ENCODE measurements at places on chromosomes 12 and 14.

- DNase-seq = no peak
These were observed 95.0 kb downstream of the PPP2R5C start for GRCh38 chr14:101856536-101856935.

DNA sequence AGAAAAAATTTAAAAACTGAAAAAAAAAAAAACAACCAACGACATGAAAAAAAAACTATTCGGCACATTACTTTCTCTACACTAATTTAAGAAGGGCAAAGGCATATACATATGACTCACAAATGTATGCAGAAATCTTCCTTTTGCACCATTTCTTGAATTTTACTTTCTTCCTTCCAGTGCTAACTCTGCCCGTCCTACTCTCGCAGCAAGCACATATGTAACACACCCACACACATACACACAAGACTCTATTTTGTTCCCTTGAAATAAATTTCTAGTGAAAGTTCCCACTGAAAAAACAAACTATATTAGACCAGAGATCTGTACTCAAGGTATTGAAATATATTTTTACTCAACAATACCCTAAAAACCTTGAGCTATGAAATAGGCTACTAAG, 14.6 kb downstream of the BTG1 start:
- no peak for DNase-seq

DNA sequence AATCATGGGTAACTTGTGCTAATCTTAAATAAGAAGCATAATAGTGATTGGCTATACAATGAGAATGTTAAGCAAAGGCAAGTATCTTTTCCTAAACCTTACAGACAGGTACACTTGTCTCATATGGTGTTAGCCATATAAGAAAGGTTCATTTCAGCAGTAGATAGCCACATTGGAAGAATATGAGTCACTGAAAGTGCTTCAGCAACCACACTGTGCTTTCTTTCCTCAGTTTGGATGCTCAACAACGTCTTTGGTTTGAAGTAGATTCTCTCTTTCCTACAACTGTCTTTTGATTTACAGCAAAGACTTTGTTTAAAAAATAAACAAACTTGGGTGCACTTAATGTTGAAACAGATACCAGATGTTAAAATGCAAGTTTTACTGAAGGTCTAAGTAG, 8.9 kb downstream of the DDHD1 start:
- no peak for DNase-seq

DNA sequence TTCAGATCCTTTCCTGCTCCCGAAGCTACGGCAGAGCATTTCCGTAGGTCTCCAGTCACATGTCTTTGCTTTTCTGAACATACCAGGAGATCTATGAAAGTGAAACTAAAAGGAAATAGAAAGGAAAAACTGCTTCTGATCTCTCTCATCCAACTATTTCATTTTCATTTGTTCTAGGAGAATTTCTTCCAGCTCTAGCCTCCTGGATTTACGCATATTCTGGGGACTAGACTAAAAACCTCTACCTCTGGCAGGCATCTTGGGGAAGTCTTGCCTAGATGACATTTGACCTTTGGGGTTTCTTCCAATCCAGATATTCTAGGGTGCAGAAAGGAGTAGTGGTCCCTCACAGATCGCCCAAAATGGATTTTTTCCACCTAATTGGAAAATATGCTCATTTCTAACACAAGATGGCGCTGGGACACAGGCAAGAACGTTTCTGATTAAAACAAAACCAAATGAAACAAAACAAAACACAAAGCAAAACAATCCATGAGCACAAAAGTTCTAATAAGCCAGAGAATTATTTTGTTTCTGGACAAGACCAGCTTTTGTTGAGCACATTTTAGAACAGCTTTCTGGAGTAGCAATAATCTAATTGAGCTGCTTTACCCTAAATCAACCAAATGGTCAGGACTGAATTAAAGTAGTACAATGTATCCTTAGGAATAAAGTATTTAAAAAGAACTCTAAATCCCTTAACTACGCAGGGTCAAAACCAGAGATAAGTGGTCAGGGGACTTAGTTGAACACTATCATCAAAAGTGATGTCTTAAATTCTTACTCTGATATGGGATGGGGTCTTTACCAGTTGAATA, 12.3 kb upstream of the PARP11 start:
- DNase-seq = peak; percentile 54

DNA sequence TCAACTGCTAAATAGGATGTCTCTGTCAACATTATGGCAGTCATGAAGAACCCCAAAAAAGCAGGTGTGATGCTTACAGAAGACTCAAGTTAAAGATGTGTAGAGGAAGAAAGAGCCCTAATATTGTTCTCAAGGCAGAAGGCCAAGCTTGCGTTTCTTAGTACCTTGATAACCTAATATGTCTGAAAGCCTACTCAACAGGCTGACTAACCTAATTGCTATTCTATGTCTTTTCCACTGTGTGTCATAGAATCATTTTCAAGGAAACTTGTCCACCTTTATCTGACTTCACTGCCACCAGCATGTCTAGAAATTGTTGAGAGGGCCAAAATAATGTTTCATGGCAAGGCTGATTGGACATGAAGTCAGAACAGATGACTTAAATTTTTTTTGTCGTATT, 373.2 kb downstream of the BTG1 start:
- DNase-seq = no peak

- no peak for DNase-seq
These were observed 4.8 kb downstream of the MYH7 start for GRCh38 chr14:23430723-23431085.

DNA sequence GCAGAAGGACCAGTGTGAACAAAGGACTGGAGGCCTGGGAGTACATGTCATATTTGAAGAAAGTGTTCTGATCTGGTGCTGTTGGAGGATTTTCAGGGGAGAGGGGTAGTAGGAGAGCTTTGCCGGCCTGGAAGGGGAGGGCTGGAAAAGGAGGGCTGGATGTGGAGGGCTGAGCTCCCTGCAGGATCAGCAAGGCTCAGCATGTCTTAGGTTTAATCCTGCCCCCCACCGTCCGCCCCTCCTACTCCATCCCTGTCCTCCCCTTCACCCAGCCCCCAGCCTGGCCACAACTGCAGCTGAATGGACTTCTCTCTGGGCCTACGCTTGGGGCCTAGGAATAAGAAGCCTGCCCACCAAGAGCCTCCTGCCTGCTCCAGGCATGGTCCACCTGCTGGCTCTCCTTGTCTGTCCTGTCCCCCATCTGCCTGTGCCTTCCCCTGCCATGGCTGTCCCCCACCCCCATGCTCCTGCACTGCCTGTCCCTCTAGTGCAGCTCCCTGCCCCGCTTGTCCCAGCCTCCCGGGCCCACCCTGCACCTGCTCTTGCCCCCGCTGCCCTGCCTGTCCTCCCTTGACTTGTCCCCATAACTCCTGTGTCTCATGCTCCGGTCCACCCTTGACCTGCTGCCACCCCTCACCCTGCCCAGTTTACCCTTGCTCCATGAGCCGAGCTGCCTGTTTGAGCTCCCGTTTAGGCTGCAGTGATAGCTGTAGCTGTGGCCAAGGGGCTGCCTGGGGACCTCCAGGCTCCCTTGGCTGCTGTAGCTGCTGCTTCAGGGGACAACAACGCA, 9.8 kb upstream of the RARG start:
- no peak for DNase-seq

DNA sequence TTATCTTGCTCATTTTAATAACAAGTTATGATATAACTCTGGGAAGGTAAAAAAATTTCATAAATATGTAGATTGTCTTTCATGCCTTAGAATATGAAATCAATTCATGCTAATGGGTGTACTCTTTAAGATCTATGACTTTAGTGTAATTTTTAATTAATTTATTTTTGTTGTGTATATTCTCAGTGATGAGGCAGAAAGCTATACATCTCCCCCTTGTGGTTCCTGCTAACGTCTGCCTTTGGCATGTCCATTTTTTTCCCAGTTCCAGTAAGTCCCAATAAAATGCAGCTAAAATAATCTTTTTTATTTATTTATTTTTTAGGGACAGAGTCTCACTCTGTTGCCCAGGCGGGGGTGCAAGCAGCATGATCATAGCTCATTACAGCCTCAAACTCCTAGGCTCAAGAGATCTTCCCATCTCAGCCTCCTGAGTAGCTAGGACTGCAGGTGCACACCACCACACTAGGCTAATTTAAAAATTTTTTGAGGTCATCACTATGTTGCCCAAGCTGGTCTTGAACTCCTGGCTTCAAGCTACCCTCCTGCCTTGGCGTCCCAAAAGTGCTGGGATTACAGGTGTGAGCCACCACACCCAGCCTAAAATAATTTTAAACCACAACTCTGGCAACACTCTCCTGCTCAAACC, 3.3 kb upstream of the CHURC1 start:
- DNase-seq = no peak

- DNase-seq = no peak
These were observed 239.7 kb downstream of the SLC41A2 start for GRCh38 chr12:104718304-104718929.

GRCh38 chr14:100199240-100199860, 39.6 kb upstream of the YY1 start:
- no peak for DNase-seq

- DNase-seq = no peak
These were observed 10.5 kb upstream of the SMCO2 start for GRCh38 chr12:27436029-27436428.

DNA sequence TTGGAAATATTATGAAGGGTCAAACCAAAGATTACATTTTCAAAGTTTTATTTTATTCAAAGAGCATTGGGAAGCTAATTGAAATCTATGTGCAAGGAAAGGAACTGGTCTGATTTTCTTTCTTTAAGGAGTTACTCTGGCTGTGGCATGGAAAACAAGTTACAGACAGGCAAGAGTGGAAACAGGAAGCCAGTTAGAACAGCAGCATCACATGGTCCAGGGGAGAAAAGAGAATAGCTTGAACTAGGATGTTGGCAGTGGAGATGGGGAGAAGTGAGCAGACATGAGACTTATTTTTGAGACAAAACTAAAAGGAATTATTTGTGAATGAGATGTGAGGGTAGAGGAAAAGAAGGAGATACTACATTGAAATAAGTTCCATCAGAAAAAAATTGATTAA, 3.4 kb downstream of the OR11G2 start:
- no peak for DNase-seq

DNA sequence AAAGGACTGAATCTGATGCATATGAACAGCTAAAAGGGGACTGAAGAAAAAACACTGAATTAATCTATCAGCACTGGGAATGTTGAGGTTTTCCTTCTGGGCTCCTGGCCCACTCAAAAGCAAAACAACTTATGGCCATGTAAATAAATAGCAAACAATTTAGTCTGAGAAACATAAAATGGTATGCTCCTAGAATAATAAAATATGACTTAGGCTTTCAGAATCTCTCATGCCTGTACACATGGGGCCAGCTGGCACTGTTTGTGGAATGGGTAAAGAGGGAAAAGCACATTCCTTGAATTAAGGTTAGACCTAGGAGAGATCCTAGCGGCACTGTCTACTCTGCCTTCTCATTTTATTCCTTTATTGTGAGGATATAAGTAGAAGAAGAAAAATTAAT, 6.2 kb downstream of the KLHDC2 start:
- DNase-seq = no peak

- DNase-seq = no peak
These were observed 56.7 kb upstream of the AEBP2 start for GRCh38 chr12:19382563-19382962.

GRCh38 chr12:116346741-116347140, 69.2 kb upstream of the MED13L start:
- DNase-seq = no peak

DNA sequence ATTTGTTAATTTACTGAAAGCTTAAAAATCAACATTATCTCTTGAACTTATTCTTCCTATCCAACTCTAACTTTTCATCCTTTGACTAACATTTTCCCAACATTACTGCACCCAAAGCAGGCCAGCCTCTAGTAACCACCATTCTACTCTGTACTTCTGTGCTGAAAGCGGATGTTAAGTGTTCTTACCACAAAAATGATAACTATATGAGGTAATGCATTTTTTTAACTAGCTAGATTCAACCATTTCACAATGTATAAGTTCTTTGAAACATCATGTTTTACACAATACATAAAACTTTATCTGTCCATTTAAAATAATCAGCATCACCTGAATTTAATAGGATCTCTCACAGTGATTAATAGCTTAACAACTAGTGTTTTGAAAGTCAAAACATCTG, 468.5 kb upstream of the MGAT4C start:
- no peak for DNase-seq

DNA sequence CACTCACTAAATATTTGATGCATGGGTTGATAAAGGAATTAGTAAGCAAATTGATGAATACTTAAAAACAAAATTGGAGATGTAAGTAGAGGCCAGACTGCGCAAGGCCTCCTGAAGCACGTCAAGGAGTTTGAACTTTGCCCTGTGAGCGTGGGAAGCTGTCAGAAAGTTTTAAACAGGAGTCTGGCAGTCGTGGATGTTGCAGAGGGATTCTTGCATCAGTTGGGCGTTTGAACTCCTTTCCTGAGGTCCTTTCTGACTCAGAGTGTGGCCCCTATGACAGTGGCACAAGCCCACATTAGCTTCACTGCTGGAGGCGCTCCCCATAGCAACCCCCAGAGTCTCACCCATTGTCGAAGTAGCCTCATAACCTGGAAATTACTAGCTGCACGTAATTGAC, 17.9 kb upstream of the IL22 start:
- no peak for DNase-seq

DNA sequence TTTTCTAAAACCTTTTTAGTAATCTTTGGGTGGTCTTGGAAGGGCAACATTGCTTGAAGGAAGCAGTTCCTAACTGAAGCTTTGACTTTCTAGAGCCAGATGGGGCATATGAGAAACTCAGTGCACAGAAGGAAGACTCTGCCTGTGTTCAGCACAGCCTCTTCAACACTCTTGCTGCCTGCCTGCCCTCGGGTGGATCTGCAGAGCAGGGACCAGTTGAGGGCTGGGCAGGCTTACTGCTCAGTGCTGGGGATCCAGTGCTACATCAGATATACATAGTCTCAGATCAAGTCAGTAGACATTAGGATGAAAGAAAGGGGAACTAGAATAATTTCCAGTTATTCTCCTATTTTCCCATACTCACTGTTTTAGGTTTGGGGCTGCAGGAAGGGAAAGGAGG, 29.5 kb upstream of the TMX1 start:
- DNase-seq = no peak

DNA sequence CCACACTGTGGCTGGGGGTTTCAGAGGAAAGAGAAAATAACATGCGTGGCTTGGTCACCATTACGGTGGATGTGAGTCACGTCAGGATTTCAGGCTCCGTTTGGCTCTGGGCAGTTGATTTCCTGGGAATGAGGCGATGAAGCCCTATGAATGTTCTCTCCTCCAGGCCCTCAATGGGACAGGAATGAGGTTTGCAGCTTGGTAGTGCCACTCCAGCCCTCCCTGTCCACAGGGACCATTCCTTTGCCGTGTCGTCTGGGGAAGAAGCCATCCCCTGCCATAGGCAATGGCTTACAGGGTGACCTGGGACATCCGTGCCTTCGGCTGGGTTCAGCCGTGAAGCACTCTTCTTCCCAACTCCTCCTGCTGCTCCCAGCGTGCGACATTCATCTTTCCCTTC, 95.0 kb downstream of the FBXL14 start:
- DNase-seq = no peak

- no peak for DNase-seq
These were observed 139.0 kb upstream of the LRIG3 start for GRCh38 chr12:59059088-59059935.

All from right renal cortex interstitium (tissue), 3 donors.